ENCODE measurements at places on chromosomes 2 and 18. TPM values are rescaled to one million over a fixed set of nuclear protein-coding genes. Genes with fewer than 3 reads are reported as not detected.

GRCh38 chr2:46831869-46832265 is 83.7 kb downstream of the MCFD2 start:
- DNase-seq: no peak

- DNase-seq: no peak
These were observed 18.9 kb upstream of the PNPT1 start for GRCh38 chr2:55712477-55713060.

DNA sequence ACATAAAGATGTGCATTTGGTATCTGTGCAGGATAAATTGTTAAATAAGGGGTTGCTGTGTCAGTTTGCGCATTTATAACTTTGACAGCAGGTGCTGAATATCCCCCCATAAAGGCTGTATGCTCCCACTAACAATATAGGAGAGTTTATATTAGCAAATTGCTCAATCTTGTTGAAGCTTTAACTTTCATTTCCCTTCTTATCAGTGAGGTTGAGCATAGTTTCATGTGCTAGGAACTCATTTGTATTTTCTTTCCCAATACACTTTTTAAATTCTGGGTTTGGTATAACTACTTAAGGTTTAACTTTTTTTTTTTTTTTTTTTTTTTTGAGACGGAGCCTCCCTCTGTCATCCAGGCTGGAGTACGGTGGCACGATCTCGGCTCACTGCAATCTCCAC is 89.0 kb downstream of the FAM117B start:
- DNase-seq: no peak

- DNase-seq: peak; percentile 60
These were observed 116.8 kb upstream of the HNMT start for GRCh38 chr2:137847443-137847842.

DNA sequence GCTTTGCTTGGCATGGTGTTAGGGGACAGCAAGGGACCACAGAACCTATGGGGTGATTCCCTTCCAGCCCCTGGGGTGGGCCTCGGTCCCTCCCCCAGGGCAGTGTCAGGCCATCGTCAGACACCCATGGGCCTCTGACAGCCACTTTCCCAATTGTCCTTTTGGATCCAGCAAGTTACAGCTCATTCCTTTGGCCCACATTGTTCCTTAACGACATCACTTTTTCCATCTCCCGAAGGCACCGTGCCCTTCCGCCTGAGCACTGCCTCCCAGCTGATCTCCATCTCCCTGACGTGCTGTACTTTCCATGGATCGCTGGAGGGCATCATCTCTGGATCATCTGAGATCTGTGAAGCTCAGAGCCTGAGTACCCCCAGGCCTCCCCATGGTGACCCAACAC is 10.4 kb upstream of the KCNK3 start:
- DNase-seq: no peak

DNA sequence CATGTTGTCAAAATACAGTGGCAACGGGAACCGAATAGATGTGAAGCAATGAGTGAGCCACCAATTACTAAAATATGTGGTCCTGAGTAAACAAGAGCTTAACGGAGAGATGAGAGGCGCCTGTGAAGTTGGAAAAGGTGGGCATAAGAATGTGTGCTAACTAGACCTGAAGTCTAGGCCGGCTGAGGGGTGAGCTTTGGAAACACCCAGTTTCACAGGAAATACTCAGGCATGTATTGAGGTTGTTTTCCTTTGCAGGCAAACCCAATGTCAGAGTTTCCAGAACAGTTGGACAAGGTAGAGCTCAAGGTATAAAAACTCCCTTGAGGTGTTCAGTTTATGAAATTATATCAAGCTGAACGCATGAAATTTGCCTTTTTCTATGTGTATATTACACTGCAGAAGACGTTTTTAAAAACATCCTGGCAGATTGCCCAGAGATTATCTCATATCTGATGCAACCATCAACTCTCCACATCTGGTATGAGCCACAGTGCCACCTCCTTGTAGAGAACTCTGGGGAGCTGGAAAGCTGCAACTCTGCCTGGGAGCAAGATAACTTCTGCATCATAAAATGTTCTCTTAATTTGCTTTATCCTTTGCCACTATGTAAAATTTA is 3.9 kb upstream of the WDSUB1 start:
- peak; percentile 54 for DNase-seq

Gene STAT4
- 0.39 TPM for total RNA-seq

Gene KIAA2012
- 0.05 TPM for total RNA-seq

Gene YIPF4
- total RNA-seq: 4.6 TPM

Data from HT-29 (cell line).